Bronchial epithelial cell (primary cell): ENCODE measurements at places on chromosomes 13 and 19. TPM values are rescaled to one million over a fixed set of nuclear protein-coding genes. Genes with fewer than 3 reads are reported as not detected.
A peak's percentile ranks its signal among the peaks of the same experiment; 100 is the strongest.

GRCh38 chr19:50943074-50943828, 9.6 kb downstream of the KLK5 start:
- DNase-seq = peak; percentile 37

The OR7A5 gene
- total RNA-seq = not detected in 2 replicates

The LILRB4 gene
- total RNA-seq = not detected in 2 replicates

GRCh38 chr13:103568314-103568713, 502.1 kb upstream of the SLC10A2 start:
- DNase-seq = no peak

The KLF5 gene
- 48.4 and 65.5 TPM in 2 replicates for total RNA-seq

The CNFN gene
- total RNA-seq = 1.7 TPM in 1 of 2 replicates, not detected in the other

DNA sequence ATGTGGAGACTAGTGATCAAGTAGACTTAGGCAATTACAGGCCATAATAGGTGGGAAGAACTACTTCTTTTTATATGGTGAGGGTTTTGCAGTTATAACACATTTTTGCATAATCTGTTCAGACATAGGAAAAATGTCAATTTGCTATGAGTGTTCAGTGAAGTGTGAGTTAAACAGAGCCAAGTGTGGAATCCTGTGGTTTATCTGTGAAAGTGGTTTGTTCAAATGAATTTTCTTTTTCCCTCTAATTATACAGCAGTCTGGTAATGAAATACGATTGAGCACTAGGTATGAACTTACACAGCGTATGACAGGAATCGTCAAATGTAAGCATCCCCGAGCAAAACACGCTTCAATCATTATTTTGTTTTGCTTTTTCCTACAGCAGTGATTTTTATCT, 178.3 kb downstream of the STK24 start:
- no peak for DNase-seq

- no peak for DNase-seq
These were observed 115.3 kb downstream of the STOML3 start for GRCh38 chr13:38875186-38875875.

The C3 gene
- 1.3 and 4.1 TPM in 2 replicates for total RNA-seq

DNA sequence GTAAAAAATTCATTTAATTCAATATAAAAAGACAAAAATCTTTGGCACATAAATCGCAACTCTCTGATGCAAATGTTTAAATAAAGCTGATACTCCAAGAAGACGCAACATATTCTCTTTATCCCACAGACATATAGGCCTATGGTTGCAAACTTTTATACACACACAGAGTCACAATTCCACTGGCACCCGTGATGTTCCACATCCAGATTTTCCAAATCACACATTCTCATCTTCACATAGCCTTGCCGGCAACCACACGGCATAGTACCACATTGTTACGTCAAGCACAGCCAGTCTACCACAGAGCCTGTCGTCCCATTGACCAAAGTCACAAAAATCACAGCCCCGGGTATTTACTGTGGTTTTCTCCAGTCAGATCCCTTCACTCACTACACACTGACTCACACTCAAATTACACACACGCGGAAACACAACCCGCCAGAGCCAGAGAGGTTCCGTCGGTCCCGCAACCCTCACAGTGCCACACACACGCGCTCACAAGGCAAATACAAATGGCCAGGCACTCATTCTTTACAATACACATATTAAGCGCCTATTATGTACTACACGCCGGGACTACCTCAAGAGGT, 546 bp upstream of the ZNF546 start:
- DNase-seq = peak; percentile 65

The ZNF708 gene
- total RNA-seq = 3.4 and 4.0 TPM in 2 replicates

GRCh38 chr19:46014941-46015686, 7.7 kb downstream of the PGLYRP1 start:
- DNase-seq = peak; percentile 58

- no peak for DNase-seq
These were observed 104.6 kb downstream of the TEX26 start for GRCh38 chr13:31036731-31037695.

DNA sequence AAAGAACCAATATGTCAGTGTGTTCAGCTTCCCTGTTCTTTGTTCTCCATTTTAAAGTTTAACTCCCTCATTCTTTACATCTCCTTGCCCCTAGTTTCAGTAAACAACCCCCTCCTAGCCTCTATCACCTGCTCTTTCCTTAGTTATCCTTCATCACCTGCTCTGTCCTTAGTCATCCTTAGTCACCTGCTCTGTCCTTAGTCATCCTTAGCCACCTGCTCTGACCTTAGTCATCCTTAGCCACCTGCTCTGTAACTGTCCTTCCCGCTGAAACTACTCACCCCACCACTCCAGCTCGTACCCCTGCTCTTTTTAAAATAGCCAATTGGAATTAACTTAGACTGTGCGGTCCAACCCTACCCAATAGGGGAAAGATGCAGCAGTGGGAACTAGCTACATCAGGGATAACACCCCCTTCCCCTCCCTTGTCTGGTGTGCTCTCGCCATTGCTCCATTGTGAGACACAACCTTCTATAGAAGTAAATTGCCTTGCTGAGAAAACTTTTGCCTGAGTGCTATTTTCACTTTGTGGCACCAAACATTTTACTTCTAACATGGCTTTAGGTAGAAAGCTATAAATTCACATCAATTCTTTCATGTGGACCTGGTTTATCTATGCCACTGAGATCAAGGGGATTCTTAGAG, 16.2 kb downstream of the EDNRB start:
- peak; percentile 21 for DNase-seq

GRCh38 chr19:3276341-3276799, 51.9 kb downstream of the CELF5 start:
- peak; percentile 71 for DNase-seq

The CEACAM4 gene
- not detected in 2 replicates for total RNA-seq

GRCh38 chr13:110887597-110888333, 27.1 kb downstream of the ANKRD10 start:
- DNase-seq = no peak

The EDDM13 gene
- not detected in 2 replicates for total RNA-seq

The JOSD2 gene
- total RNA-seq = 10.5 and 29.3 TPM in 2 replicates

DNA sequence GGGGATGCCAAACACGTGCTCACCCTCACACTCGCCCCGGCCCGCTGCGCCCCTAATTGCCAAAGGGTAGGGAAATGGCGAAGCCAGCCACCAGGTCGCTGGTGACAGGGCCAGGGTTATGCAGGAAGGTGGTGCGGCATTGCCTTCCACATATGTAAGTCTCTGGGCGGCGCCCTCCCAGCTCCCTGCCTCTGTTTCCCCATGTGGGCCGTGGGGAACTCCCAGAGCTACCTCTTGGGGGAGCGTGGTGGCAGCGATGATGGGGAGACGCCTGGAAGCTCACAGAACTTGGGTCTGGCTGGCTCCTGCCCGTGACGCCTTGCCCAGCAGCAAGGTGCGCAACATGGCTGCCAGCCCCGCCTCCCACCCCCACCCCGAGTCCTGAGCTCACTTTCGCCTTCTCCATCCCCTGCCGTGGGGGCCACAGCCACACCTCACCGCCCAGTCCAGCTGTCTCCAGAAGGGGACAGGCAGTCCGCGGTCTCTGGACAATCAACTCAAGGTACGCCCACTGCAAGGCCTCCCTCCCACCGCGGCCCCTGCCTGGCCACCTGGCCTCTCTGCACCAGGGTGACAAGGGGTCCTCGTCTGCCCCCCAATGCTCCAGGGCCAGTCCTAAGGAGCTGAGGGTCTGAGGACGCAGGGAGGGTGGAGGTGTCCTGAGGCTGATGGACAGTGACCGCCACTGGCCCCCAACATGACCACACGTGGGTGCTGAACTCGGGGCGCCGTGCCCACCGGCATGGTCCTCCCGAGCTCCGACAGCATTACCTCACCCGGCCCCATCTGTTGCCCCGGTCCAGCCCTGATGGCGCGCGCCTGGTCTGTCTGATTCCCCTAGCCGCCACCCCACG, 6.6 kb downstream of the C19orf25 start:
- DNase-seq = no peak

DNA sequence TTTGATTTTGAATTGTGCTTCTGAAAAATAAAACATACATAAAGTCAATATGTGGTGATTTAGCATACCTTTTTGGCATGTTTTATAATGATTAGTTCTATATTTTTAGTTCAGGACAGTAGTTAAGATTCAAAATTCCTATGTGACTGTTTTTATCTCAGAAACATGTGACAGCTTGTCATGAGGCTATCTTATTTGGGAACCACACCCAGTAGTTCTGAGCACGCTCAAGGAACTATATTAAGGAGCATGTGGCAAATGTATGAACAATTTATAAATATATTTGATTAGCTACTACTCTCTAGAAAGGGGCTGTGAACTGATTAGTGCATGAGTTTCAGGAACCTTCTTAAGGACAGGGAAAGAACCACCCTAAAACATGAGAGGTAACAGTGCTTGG, 38.8 kb downstream of the FGF9 start:
- peak; percentile 51 for DNase-seq

DNA sequence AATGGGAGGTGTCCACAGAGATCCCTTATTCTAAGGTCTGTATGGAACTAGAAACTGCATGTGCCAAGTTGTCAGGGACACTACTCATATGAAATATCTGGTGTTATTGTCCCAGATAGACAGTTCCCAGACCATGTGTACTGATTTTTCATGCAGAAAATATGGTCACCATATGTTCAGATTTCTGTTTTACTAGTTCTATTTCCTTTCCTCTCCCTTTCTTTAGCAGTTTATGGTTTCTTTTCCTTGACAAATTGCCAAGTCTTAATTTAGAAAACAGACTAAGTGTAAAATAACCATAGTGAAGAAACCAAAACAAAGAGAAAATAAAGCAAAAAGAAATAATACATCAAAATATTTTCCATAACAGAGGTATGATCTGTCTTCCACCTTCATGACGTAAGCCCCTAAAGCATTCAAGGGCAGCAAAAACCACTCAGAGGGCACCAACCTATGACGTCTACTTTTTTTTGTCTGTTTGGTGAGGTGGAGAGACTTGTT, 248.5 kb downstream of the KCTD12 start:
- DNase-seq = no peak

DNA sequence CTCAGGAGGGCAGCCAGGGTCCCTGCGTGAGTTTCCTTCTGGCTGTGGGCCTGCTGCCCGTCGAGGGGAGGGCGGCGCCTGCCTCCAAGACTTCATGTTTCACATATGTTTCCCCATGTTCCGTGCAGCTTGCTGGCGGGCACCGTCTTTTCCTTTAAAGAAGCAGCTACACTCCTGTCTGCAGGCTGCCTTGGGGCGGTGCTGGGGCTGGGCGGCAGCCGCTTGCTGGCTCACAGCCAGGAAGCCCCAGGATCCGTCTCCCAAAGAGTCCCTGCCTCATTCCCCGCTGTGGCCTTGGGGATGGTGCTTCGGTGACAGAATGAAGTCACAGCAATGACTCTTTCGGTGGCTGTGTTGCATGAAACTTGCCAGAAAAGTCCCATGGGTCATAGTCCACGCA, 24.9 kb downstream of the PIAS4 start:
- DNase-seq = no peak

DNA sequence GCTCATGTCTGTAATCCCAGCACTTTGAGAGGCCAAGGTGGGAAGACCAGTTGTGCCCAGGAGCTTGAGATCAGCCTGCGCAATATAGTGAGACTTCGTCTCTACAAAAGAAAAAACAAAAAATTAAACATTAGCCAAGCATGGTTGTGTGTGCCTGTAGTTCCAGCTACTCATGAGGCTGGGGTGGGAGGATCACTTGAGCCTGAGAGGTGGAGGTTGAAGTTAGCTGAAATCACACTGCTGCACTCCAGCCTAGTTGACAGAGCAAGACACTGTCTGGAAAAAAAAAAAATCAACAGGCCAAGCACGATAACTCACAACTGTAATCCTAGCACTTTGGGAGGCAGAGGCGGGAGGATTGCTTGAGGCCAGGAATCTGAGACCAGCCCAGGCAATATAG, 3.9 kb upstream of the S1PR2 start:
- no peak for DNase-seq

- DNase-seq = peak; percentile 19
These were observed 2.0 kb downstream of the TDRD3 start for GRCh38 chr13:60398907-60399589.

DNA sequence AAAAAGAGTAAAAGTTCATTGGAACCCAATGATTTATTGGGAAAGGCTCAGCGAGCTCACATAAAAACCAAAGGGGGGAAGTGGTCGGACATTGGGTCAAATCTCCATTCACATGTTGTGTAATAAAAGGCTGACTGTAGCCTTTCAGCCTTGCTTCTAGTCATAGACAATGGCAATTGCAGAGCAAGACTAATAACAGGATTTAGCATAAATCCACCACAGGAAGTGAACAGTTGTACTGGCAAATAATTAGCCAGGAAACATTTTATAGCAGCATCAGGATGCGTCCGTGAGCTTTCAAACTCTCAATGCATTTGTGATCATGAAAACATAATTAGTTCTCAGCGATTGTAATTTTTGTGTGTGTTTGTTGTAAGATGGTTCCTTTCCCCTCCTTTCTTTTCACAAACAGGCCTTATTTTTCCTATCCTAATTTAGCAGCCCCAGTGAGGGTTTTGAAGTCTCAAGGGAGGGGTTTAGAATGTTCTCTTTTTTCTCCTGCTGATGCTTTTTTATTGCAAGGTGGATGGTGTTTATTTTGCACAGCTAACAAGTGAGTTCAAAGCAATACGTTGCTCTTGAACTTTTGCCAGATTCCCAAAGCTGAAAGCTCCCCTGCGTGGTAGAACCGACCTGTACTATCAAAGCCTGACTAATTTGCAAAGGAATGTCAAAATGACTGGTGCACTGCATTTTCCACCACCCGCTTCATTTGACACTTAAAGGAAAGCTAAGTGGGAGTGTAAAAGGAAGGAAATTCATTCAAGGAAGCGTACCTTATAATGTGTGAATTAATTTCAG, 105.6 kb downstream of the SPRY2 start:
- peak; percentile 76 for DNase-seq
